ENCODE measurements at places on chromosomes 1 and 21.

- DNase-seq = no peak
These were observed 5.5 kb upstream of the FOXD2 start for GRCh38 chr1:47432071-47433036.

GRCh38 chr21:30257773-30258172, 25.0 kb downstream of the KRTAP24-1 start:
- no peak for DNase-seq

GRCh38 chr1:160739098-160739511, at the start of gene SLAMF7:
Gene SLAMF7 (plus strand): TSS chr1:160739247. CDS start chr1:160739302, 55 bp downstream.
- DNase-seq = no peak

- no peak for DNase-seq
These were observed 40.1 kb downstream of the CACNA1S start for GRCh38 chr1:201072149-201072548.

GRCh38 chr1:50969611-50970508, at the start of gene CDKN2C:
Gene CDKN2C (plus strand): TSS chr1:50970245. CDS start chr1:50970369, 124 bp downstream.
- peak; percentile 64 for DNase-seq

DNA sequence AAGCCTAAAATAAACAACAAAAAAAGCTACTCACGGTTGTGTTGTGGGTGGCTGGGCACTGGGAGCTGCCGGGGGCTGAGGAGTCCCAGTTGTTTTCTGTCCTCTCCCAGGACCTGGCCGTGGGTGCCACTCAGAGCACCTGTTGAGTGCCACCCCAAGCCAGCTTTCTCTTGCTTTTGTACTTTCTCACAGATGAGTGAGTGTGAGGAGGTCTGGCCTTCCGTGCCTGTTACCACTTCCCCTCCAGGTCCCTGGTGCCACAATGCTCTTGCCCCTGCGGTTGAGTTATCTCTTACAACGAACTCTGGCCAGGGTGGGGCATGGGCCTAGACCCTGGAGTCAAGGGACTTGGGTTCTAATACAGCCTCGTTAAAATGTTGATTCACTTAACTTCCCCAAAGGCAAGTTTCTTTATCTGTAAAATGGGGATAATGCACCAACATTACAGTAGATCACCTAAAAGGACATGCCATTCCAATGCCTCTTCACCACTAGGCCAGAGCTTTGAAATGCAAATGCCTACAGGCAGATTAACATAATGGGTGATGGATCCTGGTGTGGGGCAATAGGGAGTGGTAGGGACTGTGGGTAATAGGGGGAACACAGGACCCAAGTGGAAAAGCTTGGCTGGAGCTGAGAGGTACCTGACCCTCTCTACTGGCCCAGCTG, at the start of gene CNR2:
Gene CNR2, minus strand, starts transcription at position 151 of the 669 bp plus-strand sequence. CDS start 37,745 bp downstream, outside the sequence.
- no peak for DNase-seq

GRCh38 chr1:14138687-14139086, 438.7 kb downstream of the PRDM2 start:
- DNase-seq = no peak

DNA sequence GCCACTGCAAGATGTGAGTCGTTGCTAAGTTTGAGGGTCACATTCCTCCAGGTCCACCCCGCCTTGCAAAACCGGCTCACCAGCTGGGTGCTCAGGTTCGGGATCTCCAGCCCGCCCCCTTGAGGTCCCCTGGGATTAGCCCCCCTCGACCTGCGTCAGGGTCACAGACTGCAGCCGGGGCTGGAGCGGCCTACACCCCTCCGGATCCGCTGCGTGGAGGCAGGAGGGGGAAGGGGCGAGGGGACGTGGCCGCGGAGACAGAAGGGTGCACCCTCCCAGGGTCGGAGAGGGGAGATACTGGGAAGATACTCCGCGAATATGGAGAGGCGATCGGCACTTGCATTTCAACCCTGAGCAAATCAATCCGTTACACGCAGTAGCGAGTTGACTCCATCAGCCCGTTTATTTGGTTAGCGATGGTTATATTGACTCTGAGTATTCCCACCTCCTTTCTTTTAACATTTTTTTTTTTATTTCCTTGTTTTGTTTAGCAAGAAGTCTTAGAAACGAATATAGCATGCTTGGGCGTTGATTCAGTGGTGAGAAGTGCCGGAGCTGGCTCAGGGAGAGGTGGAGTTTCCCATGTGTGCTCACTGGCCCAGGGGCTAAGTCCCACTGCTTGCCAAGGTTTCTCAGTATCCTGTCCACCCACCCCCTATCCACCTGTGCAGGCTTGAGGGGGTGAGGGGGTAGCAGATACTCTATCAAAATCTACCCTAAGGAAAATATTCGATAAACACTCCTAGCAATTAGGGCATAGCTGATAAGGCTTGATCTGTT, 997 bp downstream of the IFNAR2 start:
- DNase-seq = no peak

DNA sequence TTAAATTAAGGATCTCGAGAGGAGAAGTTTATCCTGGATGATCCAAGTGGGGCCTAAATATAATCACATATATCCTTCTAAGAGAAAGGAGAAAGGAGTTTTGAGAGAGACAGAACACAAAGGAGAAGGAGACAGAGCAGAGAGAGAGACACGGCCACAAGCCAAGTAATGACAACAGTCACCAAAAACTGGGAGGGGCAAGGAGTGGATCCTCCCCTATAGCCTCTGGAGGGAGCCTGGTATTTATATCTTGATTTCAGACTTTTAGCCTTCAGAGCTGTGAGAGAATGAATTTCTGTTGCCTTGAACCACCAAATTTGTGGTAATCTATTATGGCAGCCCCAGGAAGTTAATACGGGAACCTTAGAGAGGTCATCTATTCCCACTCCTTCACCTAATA, 49.5 kb upstream of the CD1D start:
- no peak for DNase-seq
